ENCODE measurements at places on chromosomes 16 and 17.

DNA sequence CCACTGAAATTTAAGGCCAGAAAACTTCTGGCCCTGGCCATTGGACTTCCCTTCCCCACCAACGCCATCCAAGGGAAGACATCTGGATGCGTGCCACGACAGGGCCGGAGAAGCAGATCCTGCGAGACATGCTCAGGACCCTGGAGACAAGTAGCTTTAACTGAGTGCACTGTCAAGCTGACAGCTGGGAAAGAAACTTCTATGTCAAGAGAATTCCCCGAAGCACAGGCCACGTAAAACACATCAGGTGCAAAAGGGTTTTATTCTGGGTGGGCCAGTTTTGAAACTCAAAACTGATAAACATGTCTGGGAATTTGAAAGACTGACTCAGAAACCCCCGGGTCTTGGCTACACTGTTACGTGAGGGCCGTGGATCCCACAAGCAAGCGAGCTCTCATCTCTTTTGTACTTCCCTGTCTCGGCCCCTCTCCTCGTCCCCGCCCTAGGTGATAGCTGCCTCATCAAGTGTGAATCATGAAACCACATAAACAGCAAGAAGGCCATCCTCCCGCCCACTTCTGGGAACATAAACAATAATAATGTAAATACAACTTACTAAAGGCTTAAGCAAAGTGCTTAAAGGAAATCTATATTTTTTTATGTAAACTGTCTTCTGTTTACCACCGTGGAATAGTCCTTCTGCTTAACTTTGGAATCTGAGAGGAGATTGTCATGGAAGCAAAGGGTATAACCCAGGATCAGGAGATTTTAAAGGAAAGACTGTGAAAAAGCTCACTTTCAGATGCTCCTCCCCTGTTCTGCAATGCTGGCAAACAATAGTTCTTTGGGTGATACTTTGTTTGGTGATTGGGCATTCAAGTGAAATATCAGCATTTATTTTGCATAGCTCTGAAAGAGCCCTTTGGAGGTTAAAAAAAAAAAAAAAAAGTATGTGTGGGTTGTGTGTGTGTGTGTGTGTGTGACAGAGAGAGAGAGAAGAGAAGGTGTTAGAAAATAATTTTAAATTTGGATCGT, 406.0 kb upstream of the MAF start:
- DNase-seq, result peak; percentile 27

DNA sequence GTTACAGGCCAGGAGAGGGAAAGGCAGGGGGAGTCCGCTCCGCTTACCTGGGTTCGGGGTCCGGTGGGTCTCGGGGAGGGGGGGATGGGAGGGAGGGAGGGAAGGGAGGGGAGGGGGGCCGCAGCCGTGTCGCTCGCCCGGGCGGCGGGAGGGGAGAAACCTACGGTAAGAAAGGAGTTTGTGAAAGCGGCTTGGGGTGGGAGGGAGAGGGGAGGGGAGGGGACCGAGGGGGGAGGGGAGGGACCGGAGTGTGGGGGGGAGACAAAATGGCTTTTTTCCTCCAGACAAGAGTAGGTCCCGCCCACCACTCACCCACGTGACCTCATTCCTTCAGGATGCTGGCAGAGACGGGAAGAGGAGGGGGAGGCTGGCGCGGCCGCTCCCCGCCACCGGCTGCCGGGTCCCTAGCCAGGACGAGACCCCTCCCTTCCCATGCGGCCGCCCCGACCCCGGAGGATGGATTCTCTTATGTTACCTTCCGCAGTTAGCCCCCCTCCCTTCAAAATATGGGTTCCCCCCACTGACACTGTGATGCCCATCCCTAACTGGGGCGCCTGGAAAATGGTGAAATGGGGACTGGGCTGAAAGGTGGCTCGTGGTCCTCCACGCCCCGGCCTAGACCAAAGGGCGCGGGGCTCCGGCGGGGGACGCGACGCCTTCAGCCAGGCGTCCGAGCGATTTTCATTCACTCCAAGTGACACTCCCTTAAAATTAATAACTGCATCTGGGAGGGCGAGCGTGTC, at the start of gene PCGF2:
PCGF2 (minus strand) TSS at position 188 of the 743 bp plus-strand sequence. CDS start 7,934 bp downstream, outside the sequence.
- DNase-seq, result no peak

GRCh38 chr17:68381076-68381900, 76.0 kb downstream of the WIPI1 start:
- peak; percentile 65 for DNase-seq

GRCh38 chr16:51407199-51407598, 256.1 kb upstream of the SALL1 start:
- DNase-seq, result no peak

DNA sequence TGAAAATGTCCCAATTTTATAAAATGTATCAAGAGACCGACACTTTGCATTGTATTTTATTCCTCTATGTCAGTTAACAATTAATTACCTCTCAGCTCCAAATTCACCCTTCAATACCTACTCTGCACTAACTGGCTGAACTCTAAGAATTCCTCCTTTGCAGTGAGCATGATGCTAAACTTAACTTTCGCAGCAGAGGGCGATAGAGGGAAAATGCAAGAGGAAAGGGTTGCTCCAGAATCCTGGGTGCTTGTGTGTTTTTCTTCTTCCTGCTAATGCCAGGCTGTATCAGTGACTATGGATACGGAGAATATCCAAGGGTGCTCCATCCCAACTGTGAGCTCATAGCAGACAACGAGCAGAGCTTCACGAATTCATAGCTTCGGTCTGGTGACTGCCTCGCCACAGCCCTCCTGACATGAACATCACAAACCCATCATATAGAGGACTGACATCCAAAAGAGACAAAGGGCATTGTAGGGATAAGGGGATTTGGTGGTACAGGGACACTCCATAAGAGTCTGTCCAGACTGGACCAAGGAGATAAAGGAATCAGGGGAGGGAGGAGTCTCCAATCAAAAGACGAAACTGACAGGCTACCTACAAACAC, 172.9 kb downstream of the STX8 start:
- no peak for DNase-seq

DNA sequence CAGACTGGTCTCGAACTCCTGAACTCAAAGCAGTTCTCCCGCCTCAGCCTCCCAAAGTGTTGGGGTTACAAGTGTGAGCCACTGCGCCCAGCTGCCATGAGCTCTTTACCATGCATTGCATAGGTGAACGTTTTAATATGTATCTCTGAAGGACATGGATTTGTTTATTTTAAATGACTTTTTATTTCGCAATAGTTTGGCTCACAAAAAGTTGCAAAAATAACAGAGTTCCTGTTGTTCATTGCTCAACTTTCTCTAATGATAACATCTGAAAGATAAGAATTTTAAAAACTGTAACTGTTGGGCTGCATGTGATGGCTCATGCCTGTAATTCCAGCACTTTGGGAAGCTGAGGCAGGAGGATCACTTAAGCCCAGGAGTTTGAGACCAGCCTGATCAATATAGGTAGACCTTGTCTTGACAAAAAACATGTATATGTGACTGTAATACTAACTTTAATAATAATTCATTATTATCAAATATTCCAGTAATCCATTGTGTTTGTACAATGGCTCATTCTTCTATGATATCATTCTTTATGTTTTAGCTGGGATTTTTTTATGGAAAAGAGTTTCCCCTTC, 80.1 kb downstream of the ABCC1 start:
- no peak for DNase-seq

DNA sequence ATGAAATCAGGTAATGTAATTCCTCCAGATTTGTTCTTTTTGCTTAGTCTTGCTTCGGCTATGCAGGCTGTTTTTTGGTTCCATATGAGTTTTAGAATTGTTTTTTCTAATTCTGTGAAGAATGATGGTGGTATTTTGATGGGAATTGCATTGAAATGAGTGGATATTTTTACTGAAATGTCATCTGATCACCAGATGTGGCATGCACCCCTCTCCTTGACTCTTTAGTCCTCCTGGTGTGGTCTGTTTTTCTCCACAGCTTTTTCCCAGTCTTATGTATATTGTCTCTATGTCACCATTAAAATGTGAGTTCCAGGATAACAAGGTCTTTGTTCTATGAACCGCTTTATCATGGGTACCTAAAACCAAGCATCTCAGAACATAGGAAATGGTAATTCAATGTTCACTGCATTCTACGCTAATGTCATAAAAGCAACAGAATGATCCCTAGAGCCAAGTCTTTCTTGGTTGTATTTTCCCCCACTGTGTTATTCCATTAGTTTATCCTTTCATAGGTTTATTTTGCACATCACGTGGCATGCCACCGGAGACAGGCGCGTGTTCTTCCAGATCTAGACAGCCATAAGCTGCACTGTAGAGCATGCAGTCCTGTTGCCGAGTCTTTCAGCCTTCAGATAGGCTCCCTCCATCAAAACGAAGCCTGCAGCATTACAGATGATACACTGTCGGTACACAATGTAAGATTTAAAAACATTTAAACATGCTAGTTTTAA, 172.5 kb downstream of the RPTOR start:
- no peak for DNase-seq

- no peak for DNase-seq
Observed at GRCh38 chr16:11049396-11050059, 105.2 kb downstream of the CLEC16A start.

- no peak for DNase-seq
Observed at GRCh38 chr17:7673239-7673638, 14.1 kb downstream of the TP53 start.

- DNase-seq, result no peak
Observed at GRCh38 chr17:32627239-32627996, 140.6 kb downstream of the CDK5R1 start.

GRCh38 chr17:30292286-30292858, 628 bp upstream of the BLMH start:
- no peak for DNase-seq
